ENCODE measurements at places on chromosomes 5 and 9.

GRCh38 chr5:17132444-17133083, 84.9 kb upstream of the BASP1 start:
- peak; percentile 35 for DNase-seq

DNA sequence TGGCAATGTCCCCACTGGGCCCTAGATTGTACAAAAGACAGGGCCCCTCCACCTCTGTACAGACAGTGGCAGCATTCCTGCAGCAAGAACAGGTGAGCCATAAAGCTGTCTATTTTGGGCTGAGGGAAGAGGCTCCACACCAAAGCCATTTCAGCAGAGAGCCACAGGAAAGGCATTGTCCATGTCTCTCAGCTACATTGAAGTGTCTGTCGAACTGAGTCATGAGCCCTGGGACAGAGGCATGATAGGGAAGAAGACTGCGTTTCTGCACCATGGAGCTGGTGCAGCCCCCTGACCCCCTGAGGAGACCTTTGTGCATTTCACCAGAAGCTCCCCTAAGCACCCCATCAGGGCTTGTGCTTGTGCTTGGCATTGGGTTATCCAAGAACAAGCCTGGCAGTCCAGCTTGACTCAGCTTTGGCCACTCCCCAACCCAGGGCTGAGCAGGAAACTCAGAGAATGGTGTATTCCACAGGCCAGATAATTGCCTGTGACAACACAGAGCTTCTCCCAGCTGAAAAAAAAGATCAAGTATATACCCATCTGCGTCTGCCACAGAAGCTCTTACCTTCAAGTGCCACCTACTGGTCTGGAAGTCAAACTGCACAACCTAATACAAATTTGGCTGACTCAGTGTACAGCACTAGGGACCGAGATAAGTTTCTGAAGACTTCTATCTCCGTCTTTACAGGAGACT, 5.9 kb upstream of the FRMD3 start:
- DNase-seq: no peak

DNA sequence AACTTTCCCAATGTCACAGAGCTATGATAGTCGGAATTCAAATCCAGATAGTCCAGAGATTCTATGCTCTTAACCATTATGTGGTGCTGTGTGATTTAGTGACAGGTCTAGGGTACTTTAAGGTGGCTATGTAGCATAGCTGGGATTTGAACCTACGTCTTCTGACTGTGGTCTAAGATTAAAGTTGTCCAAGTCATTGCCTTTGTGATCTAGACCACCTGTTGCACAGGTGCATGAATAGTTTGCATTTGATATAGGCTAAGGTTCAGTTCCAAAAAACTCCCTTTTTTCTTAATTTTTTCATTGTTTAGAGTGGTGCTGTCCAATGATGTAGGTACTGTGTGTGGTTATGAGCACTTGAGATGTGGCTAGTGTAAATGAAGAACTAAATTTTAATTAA, 2.5 kb downstream of the PAIP2 start:
- DNase-seq: no peak

- DNase-seq: no peak
Observed at GRCh38 chr9:84679571-84679970, 10.0 kb downstream of the NTRK2 start.

- DNase-seq: no peak
Observed at GRCh38 chr5:7534505-7534904, 138.6 kb downstream of the ADCY2 start.

DNA sequence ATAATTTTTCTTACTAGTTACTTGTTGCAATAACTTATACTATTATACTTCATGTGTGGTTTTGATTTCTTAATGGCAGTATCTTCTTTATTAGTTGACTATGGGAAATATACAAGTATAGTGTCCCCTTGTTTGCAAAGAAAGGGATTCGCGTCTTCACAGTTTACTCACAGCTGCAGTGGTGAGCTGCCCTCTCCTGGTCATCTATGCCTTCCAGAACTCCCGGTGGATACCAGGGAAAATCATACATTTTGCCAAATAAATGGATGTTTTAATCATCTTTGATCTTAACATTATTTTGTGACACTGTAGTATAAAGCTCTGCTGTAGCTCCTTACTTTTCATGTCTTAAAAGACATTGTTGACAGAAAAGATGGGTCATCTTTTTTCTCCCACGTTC, 142.0 kb downstream of the ZCCHC7 start:
- peak; percentile 5 for DNase-seq

GRCh38 chr5:77339337-77339890, 128.9 kb downstream of the PDE8B start:
- DNase-seq: no peak

- no peak for DNase-seq
Observed at GRCh38 chr9:133521122-133522072, 3.4 kb downstream of the MYMK start.

DNA sequence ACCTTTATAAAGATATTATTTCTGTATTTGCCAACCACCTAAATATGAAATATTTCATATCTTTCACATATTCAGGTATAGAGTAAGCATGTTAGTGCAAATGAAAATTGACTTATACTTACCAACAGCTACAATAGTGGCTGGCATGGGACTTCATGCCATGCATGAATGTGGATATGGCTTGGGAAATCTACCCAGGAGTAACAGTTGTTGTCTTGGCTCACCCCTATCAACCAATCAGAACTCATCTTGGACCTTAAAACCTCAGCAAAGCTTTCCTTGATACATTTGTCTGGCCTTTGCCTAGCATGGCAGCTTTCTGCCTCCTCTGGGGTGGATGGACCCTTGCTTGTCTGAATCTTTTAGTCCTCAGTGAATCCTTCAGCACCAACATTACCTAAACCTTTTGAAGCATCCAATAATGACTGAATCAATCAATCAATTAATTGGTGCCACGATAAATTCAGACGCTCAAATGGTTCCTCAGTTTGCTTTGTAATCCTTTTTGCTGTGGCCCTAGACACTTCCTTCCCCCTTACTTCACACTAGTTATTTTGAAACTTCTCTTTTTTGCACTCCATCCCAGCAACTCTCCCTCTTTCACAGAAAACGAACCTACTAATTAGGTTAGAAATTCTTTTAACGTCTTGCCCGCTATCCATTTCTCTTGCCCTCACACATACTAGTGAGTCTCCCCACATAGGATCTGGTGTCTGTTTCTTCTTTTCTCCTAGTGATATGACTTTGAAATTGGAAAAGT, 132.3 kb upstream of the ZNF608 start:
- no peak for DNase-seq

DNA sequence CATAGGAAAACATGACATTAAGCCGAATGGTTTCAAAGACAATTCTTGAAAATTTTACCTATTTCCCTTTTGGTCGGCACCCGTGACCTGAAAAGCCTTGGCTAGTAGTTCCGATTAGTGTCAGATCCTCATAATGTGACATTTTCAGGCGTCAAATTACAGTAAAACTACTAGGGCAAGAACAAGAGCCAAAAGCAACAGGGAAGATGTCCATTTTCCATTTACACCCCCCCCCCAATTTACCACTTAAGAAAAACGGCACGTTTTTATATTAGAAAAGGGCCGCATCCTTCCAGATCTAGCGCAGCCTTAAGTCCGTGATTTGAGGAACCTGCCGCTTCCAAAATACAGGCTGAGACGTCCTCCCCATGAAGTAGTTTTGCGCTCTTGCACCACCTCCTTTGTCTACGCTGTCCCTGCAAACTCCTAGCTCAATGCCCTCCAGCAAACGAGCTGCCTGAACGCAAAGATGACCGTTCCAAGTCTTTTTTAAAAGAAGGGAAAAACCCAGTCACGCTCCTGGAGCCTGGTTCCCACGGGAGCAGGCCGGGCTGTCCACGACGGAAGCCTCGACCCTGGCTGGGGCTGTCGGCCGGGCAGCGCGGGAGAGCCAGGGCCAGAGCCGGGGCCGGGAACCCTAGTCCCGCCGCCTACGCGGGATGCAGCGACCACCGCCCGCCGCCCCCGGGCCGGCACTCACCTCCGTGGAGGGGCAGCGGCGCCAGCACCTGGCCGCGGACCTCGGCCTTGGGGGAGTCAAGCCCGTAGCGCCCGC, 616 bp downstream of the RNF130 start:
- peak; percentile 45 for DNase-seq

GRCh38 chr5:120354126-120354525, 110.0 kb upstream of the PRR16 start:
- no peak for DNase-seq

- no peak for DNase-seq
Observed at GRCh38 chr5:67142816-67143215, 53.8 kb downstream of the CD180 start.

- no peak for DNase-seq
Observed at GRCh38 chr5:28281351-28281750, 1243.0 kb upstream of the CDH9 start.

DNA sequence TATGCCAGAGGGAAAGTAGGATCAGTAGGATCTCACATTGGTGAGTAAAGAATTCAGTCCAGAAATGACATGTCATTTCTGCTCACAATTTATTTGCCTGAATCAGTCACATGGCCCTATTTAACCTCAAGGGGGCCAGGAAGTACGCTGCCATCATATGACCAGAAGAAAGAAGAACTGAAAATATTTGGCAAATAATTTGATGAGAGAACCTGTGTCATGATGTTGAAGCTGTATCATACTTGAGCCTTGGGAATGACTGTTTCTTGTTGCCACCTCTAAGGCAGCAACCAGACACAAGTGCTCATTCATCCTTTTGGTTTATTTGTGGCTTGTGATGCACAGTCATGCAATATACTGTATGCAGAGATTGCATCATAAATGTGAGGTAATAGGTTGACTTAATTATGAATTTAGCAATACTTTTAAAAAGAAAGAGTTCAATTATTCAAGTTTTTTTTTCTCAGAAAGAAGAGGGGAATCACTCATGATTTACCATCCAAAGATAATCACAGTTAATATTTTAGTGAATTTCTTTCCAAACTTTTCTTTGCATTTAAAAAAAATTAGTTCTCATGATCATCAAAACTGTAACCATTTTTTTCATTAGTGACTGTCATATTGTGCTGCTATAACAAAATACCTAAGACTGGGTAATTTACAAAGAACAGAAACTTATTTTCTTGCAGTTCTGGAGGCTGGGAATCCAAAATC, 8.2 kb upstream of the ZFYVE16 start:
- no peak for DNase-seq

- no peak for DNase-seq
Observed at GRCh38 chr9:94896512-94896911, 170.0 kb downstream of the AOPEP start.

DNA sequence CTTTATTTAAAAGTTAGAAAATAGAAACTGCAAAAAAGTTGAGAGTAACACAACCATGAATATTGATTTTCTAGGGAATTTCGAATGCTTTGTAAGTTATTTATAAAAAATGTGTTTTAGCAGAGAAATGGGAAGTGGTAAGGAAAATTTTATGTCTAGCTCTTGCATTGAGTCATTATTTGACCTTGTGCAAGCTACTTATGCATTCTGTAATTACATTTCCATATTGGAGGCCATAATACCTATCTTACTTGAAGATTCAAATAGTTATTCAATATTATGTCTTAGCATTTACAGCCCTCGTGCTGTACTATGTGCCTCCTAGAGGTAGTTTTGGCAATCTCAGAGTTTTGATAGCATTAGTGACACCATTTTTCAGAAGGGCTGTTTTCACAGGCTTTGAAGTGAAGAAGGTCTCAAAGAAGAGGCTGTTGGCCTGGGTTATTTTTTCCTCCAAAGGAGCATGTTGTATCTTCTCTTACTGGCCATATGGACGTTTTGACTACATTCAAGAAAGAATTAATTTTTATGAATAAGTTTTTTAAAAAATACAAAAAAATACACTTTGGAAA, 7.4 kb upstream of the DAP start:
- no peak for DNase-seq

DNA sequence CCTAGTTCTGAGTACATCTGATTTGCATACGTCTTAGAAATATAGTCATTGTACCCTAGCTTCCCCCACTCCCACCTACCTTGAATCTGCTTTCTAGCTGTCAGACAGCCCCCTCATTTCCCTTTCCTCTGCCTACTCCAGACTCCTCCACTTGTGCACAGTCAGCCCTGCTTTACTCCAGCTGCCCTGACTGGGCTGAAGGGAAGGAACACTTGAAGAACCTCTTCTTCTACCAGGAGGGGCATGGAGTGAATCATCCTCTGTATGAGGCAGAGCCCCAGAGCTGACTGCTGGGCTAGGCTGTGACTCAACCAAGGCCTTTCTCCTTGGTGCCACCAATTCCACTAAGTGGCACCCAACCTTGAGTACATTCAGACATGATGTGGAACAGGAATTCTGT, 18.1 kb upstream of the ZFR start:
- DNase-seq: no peak

GRCh38 chr9:92739346-92739970, 25.2 kb downstream of the BICD2 start:
- DNase-seq: no peak

Data from hippocampal formation (tissue), 2 donors.